ENCODE measurements at places on chromosomes 3 and 15.

- DNase-seq, result no peak
Measured at GRCh38 chr3:171251835-171252234, 208.4 kb downstream of the TNIK start.

DNA sequence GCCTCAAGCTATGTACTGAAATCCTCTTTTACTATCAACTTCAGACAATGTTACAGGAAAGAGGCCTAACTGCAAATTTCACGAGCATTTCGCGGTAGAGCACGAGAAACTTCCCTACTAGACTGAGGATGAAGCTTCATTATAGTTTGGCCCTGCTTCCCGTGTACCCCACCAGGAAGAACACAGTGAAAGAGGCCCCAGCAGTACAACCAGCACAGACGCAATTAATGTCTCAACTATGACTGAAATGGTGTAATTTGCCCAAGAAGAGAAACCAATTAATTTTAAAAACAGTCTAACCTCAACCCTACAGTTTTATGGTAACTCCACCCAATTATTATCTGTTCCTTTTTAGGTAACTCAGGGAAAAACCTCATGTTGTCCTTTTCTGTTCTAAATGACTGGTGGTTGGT lies 12.1 kb downstream of the CHSY1 start:
- no peak for DNase-seq

DNA sequence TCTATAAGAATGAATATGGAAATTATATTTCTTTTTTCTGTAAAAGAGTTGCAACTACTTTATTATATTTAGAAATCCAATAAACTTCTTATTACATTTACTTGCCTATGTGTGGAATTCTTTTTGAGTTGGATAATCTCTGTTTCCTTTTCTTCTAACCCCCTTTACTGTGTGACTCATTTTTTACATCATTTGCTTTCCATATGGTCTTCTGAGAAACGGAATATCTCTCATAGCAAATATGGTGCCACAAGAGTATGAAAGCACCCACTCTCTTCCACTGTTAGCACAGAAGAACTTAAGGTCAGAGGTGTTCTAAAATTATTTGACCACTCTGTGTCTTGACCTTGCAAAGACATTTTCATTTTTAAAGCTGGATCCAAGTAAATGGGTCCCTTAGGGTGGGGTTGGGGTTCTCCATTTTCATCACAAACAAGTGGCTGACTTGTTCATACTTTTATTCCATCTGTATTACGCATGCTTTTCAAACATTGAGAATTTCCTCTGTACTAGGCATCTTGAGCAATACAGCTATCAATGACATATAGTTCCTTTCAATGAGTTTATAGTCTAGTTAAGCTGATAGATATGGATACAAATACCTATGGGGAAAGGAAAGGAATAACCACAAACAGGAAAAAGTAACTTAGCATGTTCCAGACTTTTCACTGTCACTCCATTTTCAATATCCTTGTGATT lies 281.1 kb upstream of the TPRG1 start:
- DNase-seq, result no peak

DNA sequence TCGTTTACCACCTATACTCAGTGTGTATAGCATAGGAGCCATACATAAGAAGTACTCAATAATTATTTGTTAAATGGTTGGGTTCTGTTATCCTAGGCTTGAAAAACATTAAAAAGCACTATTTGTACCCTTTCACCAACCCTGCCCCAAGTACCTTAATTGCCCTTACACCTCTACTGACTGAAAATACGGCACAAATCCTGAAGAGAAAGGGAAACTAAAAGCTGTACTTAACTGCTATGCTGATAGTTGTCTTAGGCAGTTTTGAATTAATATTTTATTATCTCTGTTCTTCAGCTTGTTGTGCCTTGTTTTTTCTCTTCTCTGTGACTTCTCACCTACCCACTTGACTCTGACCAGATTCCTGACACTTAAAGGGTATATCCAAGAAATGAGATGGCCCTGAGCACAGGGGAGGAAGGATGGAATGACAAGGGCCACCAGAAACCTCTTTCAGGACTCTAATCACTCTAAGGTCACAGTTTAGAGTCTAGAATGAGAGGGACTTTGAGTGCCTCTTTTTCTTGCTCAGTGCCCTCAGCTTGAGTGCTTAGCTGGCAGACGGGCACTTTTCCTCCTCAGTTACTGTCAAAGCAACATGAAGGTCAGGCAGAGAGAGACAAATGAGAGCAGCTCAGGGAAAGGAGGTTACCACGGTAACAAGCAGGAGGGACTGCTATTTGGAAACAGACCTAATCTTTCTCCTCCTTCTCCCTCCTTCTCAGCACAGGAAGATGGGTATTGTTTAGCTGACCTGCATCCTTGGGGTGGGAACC lies 136.5 kb downstream of the ZNF609 start:
- no peak for DNase-seq

- no peak for DNase-seq
Measured at GRCh38 chr3:182501856-182502255, 291.4 kb upstream of the ATP11B start.

DNA sequence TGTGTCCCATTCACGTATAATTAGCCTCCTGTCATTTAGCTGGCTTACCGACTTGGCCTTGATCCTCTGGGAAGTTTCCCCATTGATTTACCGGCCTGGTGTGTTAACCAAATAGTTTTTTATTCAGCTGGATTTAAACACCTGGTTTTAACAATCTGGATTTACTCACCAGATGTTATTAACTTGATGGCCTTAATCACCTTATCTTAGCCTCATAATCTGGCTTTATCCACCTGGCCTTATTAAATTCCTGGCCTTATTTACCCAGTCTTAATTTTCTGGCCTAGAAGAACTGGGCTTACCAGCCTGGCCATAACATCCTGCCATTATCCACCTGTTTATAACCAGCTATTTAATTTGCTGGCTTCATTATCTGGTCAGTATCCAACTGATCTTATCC lies 89.9 kb downstream of the IL12A start:
- DNase-seq, result no peak

DNA sequence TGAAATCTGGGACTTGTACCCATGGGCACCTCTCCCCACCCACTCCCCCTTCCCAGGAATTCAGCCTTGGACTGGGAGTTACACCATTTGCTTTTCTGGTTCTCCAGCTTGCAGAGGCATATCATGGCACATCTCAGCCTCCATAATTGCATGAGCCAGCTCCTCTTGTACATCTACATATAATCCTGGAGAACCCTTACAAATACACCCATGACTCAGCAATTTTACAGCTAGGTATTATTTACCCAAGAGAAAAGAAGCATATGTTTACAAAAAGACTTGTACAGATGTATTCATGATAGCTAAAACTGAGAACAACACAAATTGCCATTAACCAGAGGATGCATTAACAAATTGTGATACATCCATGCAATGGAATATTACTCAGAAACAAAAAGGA lies 58.4 kb downstream of the RPLP1 start:
- DNase-seq, result no peak

DNA sequence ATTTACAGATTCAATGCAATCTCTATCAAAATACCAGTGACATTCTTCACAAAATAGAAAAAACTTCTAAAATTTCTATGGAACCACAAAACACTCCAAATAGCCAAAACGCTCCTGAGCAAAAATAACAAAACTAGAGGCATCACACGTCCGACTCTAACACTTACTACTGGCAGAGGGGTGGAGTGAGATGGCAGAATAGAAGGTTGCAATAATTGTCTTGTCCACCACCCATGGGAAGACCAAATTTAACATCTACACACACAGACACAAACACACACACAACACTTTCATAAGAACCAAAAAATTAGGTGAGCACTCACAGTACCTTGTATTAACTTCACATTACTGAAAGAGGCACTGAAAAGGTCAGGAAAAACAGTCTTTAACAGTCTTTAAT lies 21.3 kb upstream of the KPNA4 start:
- DNase-seq, result no peak

DNA sequence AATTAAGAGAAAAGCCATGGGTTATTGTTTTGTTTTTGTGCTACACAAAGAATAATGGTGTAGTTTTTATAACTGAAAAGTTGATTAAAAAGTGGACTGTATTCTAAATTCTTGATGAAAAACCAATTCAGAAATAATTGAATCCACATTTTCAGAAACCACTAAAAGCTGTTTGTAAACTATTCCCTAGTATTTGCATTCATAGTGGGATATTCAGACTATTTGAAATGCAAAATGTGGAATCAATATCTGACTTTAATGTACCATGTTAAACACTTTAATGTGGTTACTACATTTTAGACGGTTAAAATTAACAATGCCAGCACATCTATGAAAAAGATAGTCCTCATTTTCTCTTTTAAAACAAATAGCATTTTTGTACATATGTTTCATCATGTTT lies 104.6 kb downstream of the ZIC4 start:
- no peak for DNase-seq

Data from right forelimb (tissue), 1 donor.